Immature natural killer cell (primary cell): ENCODE measurements at places on chromosomes 6 and 20. TPM values are rescaled to one million over a fixed set of nuclear protein-coding genes. Genes with fewer than 3 reads are reported as not detected.

- no peak for DNase-seq
These were observed 5.5 kb downstream of the SIGLEC1 start for GRCh38 chr20:3706774-3707507.

DNA sequence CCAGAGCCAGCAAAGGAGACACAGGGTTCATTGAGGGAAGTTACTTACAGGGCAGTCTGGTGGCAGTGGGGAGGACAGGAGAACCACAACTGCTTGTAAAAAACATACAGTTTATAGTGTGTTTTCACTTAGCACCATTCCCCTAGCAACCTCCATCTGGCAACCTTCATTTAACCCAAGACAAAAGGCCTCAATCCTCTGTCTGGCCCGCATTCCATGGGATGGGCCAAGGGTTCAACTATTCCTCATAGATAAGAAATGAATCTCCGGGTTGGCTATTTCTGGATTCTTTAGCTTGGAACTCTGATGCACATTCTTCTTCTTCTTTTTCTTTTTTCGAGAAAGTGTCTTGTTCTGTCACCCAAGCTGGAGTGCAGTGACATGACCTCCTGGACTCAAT lies 26.3 kb upstream of the FYN start:
- no peak for DNase-seq

POLH gene
- 16.8 TPM for polyA plus RNA-seq

- peak; percentile 32 for DNase-seq
These were observed 64.9 kb upstream of the ARHGAP18 start for GRCh38 chr6:129774697-129775447.

DNA sequence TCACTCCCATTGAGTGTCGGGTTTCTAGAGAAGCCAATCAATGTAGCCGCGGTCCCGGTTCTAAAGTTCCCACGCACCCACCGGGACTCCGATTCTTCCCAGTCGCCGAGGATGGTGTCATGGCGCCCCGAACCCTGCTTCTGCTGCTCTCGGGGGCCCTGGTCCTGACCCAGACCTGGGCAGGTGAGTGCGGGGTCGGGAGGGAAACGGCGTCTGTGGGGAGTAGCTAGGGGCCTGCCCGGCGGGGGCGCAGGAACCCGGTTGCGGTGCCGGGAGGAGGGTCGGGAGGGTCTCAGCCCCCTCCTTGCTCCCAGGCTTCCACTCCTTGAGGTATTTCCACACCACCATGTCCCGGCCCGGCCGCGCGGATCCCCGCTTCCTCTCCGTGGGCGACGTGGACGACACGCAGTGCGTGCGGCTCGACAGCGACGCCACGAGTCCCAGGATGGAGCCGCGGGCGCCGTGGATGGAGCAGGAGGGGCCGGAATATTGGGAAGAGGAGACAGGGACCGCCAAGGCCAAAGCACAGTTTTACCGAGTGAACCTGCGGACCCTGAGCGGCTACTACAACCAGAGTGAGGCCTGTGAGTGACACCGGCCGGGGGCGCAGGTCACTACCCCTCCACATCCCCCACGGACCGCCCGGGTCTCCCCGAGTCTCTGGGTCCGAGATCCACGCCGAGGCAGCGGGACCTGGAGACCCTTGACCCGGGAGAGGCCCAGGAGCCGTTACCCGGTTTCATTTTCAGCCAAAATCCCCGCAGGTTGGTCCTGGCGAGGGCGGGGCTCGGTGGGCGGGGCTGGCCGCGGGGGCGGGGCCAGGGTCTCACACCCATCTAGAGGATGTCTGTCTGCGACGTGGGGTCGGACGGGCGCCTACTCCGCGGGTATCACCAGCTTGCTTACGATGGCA lies 35.2 kb upstream of the HLA-G start:
- peak; percentile 66 for DNase-seq

TSBP1 gene
- not detected for polyA plus RNA-seq

RAET1L gene
- not detected for polyA plus RNA-seq

LY6G6F gene
- not detected for polyA plus RNA-seq

ADA gene
- polyA plus RNA-seq = 96.9 TPM

PNISR gene
- 48.7 TPM for polyA plus RNA-seq

DNA sequence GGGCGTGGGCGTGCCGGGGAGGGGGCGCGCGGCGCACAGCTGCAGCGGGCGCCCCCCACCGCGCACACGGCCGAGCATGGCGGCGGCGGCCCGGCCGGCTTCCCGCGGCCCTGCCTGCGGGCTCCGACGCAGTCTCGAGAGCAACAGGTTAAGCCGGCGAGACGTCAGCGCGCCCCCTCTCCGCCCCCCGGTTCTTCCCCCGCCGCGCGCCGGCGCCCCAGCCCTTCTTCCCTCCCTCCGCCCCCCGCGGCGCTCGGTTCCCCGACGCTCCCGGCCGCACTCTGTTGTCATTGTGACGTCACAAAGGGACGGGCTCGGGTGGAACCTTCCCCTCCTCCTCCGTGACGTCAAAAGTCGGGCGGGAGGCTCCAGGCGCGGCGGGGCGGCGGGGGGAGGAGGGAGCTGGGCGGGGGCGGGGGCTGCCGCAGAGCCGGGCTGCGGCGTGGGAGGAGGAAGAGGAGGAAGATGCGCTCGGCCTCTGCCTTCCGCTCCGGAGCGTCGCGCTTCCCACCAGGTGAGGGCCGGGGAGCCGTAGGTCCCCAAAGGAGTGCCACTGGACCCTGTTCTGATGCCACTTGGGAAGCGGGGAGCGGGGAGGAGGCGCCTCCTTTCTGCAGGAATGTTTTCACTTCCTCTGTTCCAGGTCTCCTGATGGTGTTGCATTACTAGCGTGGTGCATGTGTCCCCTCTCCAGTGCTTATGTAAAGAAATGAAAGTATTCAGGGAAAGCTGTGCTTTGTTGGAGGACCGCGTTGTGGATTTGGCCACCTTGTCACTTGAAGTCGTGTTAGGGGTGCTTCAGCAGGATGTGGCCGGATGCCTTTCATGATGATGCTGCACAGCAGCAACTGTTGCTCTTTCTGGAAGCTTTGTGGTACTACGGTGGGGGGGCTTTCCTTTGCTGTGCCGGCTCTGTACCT lies 2.8 kb downstream of the JARID2 start:
- DNase-seq = peak; percentile 98

- DNase-seq = no peak
These were observed 12.0 kb upstream of the CITED2 start for GRCh38 chr6:139386404-139386803.

GRCh38 chr6:117545161-117545595 lies 57.1 kb downstream of the GOPC start:
- no peak for DNase-seq

DNA sequence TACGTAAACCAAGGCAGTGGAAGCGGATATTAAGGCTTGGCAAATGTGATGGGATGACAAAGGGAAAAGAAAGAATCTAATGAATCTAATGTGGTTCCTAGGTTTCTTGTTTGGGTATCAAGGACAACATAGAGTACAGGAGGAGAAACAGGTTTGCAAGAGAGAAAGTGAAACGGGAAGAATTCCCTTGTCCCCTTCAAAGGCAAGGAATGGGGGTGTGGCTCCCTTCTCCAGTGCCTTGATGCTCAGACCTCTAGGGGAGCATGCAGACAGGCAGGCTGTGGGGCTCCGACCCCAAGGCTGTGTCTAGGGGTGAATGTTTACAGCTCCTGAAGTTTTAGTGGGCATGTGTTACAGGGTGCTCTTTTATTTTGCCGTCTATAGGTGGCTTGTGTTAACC lies 317.5 kb upstream of the HSF2 start:
- no peak for DNase-seq

KHDC1L gene
- polyA plus RNA-seq = not detected

GRCh38 chr6:54802775-54803634 lies 43.6 kb upstream of the FAM83B start:
- DNase-seq = no peak

DNA sequence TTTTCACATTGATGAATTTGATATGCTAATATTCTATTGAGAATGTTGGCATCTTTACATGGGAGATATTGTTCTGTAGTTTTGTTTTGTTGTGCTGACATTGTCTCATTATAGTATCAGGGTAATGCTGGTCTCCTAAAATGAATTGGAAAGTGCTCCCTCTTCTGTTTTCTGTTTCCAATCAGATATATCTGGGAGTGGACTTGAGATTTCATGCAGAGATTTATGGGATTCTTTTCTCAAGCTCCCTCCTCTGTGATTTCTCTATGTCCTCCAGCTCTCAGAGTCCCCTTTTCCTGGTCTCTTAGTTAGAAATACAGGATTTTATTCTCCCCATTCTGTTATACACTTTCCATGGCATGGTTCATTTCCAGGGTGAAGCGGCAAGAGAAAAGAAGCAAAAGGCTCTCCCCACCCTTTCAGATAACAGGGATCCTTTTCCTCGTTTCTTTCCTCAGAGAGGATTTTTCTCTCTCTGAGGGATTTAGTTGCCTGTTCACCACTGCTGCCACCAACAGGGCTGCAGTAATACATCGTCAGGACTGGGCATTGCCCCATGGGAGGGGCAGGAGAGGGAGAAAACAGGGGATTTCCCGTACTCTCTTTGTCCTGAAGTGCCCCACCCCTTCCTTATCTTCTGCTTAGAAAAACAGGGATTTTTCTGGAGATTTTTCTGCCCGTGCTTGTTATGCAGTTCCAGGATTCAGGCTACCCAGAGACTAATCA lies 59.3 kb upstream of the STMND1 start:
- DNase-seq = no peak

GRCh38 chr6:12082368-12082767 lies 70.3 kb downstream of the HIVEP1 start:
- DNase-seq = no peak

DNA sequence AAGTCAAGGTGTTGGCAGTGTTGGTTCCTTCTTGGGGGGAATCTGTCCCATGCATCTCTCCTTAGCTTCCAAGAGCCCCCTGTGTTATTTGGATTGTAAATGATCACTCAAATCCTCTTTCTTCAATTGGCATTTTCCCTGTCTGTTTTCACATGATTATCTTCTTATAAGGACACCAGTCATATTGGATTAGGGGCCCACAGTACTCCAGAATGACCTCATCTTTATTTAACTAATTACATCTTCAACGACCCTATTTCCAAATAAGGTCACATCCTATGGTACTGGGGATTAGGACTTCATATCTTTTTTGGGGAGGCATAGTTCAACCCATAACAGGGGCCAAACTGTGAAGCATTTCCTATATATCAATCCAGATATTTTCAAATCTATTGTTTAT lies 57.3 kb downstream of the PTPRA start:
- DNase-seq = no peak

GPLD1 gene
- polyA plus RNA-seq = not detected

CENPQ gene
- 5.2 TPM for polyA plus RNA-seq

GRCh38 chr6:12068899-12069557 lies 56.9 kb downstream of the HIVEP1 start:
- no peak for DNase-seq

- DNase-seq = no peak
These were observed 234.8 kb upstream of the TENT5A start for GRCh38 chr6:81987293-81987692.

DNA sequence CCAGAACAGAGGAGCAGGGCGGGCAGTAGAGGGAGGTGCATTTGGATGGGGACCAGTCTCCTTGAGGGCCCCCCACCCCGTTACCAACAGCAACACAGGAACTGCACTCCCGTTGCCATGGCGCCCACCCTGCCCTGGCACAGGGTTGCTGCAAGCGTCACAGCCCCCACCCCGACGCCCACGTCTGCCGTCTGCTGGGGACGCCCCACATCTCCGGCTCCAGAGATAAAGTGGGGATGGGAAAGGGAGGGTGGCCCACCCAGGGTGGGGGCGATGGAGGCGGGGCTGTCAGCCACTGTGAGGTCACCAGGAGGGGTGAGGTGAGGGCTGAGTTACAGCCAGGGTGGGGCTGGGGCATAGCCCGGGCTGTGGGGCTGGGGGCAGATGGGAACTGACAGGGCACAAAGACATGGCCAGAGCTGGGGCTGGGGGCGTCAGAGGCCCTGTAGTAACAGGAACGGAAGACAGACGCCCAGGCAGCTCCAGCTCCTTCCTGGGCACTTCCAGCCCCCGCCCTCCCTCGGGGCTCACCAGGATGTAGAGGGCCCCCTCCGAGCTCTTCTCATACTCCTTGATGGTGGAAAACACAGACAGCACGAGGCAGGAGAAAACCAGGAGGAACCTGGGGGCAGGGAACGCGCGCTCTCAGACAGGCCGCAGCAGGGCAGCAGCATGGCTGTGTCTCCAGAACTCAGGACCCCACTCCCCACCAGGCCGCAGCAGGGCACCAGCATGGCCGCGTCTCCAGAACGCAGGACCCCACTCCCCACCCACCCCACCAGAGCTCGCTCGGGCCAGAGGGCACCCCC lies 26.0 kb downstream of the KCNQ2 start:
- DNase-seq = no peak

CST5 gene
- not detected for polyA plus RNA-seq

FHL5 gene
- polyA plus RNA-seq = not detected

- DNase-seq = no peak
These were observed 25.3 kb upstream of the GPR63 start for GRCh38 chr6:96862560-96862959.

DNA sequence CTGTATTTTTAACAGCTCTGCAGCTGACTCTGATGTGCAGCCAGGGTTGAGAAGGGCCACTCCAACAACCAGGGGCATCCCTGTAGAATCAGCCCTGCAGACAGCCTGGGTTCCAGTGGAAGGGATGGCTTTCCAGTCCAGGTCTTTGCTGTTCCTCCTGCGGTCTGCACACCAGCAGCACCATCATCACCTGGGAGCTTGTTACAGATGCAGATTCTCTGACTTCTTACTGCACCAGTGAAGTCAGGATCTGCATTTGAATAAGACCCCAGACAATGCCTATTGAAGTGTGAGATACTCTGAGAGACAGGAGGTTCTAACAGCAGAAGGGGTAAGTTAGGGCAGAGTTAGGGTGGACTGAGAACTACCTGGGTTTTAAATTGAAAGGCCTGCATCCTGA lies 151.3 kb downstream of the F13A1 start:
- DNase-seq = no peak

- no peak for DNase-seq
These were observed 171.2 kb upstream of the TSHZ2 start for GRCh38 chr20:52800734-52801627.

NMBR gene
- not detected for polyA plus RNA-seq

COL9A3 gene
- polyA plus RNA-seq = not detected

DNA sequence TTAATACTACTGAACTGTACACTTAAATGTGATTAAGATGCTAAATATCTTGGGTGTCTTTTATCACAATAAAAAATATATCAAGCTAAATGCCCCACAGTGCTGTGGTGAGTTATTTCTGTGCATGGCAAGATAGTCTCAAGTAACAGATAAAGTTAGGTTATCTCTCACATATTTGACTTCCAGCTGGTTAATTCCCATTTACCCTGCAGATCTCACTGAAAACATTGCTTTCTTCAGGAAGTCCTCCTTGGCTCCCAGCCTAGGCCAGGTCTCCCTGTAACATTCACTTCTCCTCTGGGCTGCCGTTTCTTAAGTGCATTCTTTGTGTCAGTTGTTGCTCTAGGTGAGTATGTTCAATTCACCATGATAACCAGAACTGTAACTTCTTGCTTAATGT lies 59.1 kb downstream of the SLC22A1 start:
- no peak for DNase-seq

DNA sequence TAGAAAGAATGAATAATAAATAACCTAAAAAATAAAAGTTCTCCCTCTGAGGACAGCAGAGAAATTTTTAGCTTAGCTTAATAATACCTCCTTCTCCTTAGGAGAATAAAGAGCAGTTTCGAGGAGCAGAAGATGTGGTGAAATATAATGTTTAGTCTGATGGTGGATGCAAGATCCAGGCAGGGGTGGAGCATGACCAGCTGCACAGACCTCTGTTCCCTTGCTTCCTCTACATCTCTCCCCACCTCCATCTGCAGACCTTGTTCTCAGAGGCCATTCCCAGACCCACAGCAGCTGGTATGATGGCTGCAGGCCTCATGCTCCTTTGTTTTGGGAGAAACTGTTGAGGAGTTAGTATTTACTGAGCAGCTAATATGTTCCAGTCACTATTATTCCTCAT lies 1.5 kb downstream of the BTN3A2 start:
- DNase-seq = peak; percentile 4

SLC16A10 gene
- polyA plus RNA-seq = not detected

GRCh38 chr6:110876170-110876773 lies 1.7 kb downstream of the AMD1 start:
- DNase-seq = peak; percentile 70
